NCI-H1092 treated with DMSO at 0.1 percent for 48 hours (cell line): ENCODE measurements at places on chromosomes 5 and 9.

- peak; percentile 56 for DNase-seq
Measured at GRCh38 chr5:373710-374602, 52.4 kb downstream of the AHRR start.

DNA sequence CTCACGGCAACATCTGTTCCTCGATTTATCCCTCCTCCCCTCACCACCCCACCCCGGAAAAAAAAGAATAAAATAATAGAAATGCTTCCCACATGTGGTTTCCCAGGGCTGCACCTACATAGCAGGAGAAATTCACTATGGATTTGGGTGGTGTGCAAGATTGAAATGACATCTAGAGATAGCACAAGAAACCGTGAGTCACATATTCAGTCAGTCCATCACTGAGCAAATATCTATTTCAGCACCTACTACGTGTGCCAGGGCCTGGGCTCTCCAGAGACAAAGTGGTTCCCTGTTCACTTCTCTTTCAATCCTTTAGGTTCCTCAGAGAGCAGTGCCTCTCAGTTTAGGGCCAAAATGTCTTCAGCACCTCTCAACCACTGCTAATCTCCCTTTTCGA lies 45.0 kb upstream of the TTC1 start:
- no peak for DNase-seq

- no peak for DNase-seq
Measured at GRCh38 chr5:50725800-50726474, 59.5 kb downstream of the PARP8 start.

DNA sequence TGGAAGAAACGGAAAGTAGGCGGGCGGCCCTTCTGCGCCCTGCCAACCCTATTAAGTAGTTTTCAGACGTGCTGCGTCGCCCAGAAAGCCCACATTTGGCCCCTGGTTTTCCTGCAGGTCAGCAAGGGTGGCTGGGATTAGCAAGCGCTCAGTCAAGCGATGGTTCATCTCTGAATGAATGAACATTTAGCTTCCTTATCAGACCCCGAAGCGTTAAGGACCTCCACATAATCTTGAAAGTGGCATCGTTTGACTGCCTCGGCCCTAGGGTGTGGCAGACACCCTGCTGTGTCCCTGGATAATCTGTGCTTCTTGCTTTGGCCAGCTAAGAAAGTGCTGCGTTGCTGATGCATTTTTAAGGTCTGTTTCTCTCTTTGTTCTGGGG lies 684 bp downstream of the TOR1B start:
- no peak for DNase-seq

DNA sequence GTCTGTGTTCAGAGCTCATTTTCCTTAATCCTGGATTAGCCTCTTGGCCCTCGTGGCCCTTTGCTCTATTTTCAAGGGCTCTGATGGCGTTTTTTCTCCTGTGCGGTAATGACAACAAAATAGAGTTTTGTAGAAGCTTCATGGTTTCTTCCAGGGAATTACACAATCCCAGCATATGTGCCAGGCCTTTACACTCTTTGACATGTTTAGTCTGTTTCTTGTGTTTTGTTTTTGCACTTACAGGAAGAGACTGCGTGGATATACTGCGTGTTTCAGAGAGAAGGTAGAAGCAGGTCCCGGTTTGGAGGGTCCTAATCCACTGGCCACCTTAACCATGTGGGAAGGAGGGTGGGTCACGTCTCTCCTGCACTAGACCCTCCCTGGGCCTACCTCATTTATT lies 400.2 kb upstream of the IRX4 start:
- DNase-seq, result no peak

GRCh38 chr9:72680593-72681282 lies 159.3 kb downstream of the TMC1 start:
- no peak for DNase-seq

DNA sequence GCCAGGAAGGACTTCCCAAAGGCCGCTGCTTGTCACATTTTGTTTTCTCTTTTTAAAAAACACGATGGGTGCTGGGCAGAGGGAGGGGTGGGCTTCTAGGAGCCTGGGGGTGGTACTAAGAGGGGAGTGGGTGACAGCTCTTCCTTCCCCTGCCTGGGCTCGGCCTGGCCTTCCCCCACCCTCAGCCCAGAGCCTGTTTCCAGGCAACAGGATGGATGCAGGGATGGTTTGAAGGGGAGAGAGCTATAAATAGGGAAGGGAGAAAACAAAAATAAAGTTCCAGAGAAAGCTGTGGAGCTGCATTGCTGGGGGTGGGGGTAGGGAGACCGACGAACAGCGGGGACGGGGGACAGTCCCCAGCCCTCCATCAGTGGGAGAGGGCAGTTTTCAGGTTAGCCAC lies 6.6 kb upstream of the GPRIN1 start:
- DNase-seq, result no peak

GRCh38 chr5:36442796-36443195 lies 141.1 kb upstream of the RANBP3L start:
- DNase-seq, result no peak

DNA sequence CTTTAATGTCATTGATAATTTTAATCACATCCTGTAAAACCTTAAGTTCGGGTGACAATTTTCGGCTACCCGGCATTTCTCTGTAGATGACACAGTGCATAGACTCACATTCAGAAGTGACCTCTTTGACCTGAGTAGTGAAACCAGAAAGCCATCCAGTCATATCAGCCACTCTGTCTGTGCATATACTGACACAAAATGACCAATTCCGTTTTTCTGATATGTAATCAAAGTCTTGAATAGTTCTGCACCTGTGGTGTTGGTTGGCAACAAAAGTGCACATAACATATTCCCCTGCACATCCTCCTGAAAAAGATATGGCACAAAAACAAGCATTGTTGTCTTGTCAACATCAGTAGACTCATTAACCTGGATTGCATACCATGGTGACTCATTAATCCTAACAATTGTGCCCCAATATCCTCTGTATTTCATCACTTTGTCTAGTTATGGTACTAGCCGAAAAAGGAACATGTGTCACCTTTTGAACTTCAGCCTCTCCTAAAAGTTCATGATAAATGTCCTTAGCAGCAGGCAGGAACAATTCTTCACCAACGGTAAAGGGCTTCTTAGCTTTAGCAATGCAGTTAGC lies 4.6 kb upstream of the HNRNPA0 start:
- no peak for DNase-seq

- DNase-seq, result peak; percentile 7
Measured at GRCh38 chr9:87812375-87813118, 70.1 kb upstream of the SPATA31E1 start.

- no peak for DNase-seq
Measured at GRCh38 chr9:72043576-72043975, 16.8 kb downstream of the C9orf57 start.

DNA sequence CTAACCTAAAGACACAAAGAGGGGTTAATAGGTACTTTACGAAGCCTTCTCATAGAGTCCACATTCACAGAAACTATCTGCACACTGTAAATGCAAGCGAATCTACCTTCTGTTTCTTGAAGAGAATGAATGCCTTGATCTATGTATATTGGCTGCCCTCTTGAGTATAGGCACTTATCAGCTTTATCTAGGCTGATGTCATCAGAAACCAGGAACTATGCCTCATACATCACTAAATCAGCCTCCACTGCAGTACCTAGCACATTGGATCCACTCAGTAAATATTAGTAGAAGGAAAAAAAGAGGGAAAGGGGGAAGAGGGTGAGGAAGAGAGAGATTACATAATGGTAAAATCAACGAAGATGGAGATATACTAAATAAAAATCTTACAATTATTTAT lies 477.1 kb downstream of the CAAP1 start:
- DNase-seq, result no peak

DNA sequence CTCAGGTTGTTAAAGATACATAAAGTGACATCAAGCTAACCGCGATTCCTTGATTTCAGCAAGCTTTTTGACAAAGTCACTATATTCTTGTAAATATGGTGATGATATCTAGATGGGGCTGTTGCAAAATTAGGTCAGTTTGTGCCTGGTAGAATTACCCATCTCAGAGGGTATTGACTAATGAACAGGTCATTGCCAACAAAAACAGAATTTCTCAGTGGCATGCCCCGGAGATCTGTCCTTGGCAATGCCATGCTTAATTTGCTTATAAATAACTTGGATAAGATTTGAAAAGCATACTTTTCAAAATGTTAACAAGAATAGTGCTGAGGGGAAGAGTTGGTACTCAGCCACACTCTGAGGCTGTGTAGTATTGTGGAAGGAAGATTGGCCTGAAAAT lies 783.3 kb upstream of the SEMA6A start:
- no peak for DNase-seq

GRCh38 chr5:51518607-51519006 lies 135.4 kb downstream of the ISL1 start:
- no peak for DNase-seq

GRCh38 chr5:150001660-150002486 lies 1.3 kb downstream of the HMGXB3 start:
- peak; percentile 2 for DNase-seq

- no peak for DNase-seq
Measured at GRCh38 chr9:97046228-97046627, 7.3 kb upstream of the CTSV start.

- DNase-seq, result no peak
Measured at GRCh38 chr5:138657360-138657759, 82.2 kb upstream of the HSPA9 start.

DNA sequence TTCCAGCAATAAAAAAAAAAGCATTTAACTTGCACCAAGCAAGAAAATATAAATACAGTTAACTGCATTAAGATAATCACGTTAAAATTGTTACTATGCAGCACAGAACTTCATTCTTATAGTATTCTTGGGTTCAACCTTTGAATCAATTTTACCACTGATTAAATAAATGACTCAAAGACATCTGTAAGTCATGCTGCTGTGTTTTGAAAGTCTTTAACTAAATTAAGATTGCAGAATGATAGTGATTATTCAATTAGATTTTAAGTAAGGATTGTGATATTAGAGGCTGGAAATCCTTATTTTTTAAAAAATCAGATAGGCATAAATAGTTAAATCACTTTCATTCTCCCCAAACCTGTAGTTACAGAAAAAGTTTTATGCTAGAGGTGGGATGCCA lies 116.4 kb downstream of the SCAMP1 start:
- DNase-seq, result no peak

DNA sequence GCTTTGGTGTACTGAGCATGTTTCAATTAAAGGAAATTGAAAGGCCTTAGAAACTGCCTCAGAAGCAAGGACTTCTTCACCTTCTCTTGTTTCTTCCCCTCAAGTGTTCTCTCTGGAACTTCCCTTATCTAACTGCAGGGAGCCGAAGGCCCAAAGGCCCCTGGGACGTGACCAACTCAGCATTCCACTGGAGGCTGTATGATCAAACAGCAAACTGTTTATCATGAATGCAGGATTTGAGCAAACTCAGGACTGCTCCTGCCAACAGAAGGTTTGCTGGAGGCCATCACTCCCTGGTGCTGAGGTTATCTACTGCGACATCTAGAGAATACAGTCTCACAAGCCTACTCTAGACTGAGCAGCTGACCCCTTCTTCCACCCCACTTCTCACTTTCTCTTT lies 4.8 kb upstream of the CDH10 start:
- no peak for DNase-seq

DNA sequence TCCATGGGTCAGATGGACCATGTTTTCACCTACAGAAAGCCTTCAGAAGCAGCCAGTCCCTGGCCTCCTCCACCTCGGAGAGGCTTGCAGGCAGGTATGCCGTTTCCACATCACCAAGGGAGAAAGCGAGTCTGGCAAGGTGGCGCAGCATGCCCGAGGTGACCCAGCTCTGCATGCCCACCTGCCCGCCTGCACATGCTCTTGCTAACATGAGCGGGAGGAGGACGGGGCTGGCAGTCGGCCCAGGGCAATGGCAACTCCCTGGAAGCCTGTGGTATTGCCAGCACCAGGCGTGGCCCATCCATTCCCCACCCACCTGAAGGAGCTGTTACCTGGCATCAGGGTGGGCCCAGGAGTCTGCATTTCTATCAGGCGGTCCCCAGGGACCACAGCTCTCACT lies 3.3 kb upstream of the NINJ1 start:
- DNase-seq, result no peak

- no peak for DNase-seq
Measured at GRCh38 chr9:127561491-127562278, 50.4 kb upstream of the STXBP1 start.

GRCh38 chr5:76457674-76458485 lies 54.8 kb downstream of the IQGAP2 start:
- DNase-seq, result no peak

- no peak for DNase-seq
Measured at GRCh38 chr5:40235471-40236400, 444.0 kb upstream of the PTGER4 start.

DNA sequence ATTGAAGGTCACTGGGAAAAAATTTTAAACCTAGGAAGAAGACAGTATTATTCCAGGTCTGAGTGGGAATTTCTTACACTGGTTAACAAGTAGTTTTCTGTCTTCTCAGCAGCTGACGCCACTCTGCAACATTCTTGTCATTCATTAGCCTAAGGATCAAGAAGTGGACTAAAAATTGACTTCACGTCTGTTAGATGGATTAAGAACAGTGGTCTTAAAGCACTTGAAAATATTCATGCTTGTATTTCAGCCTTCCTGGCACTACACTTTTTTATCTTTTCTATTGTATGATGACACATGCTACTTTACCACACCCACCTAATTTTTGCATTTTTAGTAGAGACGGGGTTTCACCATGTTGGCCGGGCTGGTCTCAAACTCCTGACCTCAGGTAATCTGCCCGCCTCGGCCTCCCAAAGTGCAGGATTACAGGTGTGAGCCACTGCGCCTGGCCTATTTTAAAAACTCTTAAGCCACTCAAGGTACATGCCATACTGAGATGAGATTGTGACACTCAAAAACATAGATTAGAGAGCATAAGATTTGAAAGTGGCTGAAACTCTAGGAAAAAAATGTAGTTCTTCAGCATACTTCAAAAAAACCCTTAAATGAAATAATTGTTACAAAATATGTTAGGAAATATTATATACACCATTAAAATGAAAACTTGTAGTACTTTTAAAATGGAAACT lies 8.4 kb downstream of the MATR3 start:
- no peak for DNase-seq

DNA sequence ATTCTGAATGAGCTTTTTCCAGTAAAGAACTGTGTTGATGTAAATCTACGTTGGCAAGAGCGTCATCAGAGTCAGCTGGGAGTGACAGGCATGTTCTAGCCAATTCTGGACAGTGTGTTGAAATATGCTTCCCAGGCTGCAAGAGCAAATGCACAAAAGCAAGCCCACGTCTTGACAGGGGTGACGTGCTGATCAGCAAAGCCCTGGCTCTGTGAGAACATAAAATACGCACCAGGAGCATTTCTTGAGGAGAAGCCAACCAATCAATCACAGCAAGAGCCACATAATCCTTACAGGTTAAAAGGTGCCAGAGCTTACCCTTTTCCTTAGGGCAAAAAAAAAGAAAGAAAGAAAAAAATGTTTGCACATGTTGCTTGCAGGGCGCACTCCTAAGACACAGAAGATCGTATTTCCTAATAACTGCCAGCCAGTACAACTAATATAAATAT lies 148.1 kb downstream of the PDE4D start:
- DNase-seq, result no peak

GRCh38 chr9:97963232-97963631 lies 19.9 kb upstream of the ANP32B start:
- DNase-seq, result no peak
